Thoracic aorta endothelial cell (primary cell): ENCODE measurements at places on chromosomes 4 and X. TPM values are rescaled to one million over a fixed set of nuclear protein-coding genes. Genes with fewer than 3 reads are reported as not detected.

Gene CHIC1
- 14.8 and 16.8 TPM in 2 replicates for total RNA-seq

Gene POF1B
- 0.43 and 0.53 TPM in 2 replicates for total RNA-seq

Gene EREG
- total RNA-seq: not detected in 2 replicates

Gene WDFY3
- total RNA-seq: 167 and 193 TPM in 2 replicates

Gene ADH1A
- not detected in 2 replicates for total RNA-seq

Gene TCEAL6
- not detected in 2 replicates for total RNA-seq
